ENCODE measurements at places on chromosomes 6 and 20. TPM values are rescaled to one million over a fixed set of nuclear protein-coding genes. Genes with fewer than 3 reads are reported as not detected.
A peak's percentile ranks its signal among the peaks of the same experiment; 100 is the strongest.

DNA sequence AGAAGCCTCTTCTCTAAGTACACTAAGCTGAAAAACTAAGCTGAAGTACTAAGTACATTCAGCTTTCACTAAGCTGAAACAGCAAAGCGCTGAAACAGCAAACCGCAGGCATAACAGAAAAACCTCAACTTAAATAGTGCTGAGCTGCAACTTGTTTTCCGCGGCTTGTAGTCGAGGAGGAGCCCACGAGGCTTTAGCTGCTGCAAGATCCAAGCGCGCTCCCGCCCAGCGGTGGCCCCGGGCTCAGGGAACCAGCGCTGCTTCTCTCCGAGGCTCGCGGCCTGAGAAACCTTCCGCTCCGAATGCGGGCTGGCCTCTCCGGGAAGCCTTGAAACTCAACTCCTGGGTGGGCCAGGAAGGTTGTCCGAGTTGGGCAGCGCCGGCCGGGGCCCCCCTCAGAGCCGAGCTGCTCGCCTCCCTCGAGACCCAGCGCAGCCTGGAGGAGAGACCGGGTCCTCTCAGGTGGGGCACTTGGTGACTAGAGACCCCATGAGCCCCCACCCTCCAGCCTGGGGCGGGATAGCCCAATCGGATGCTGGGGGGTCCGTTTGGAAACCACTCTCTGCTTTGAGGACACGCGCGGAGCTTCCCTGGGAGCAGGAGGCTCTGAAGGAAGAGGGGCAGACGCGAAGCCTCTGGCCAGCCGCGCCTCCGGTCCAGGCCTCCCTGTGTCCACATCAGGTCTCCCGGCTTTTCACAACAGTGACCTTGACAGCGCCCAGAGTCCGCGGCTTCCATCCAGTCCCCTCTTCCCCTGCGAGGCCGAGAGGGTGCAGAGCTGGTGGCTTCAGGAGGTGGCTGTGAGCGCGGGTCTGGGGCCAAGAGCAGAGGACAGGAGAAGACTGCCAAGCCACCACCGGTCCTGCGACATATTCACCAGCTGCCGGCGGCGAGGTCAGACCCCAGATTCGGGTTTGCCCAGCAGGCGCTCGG, 38.1 kb upstream of the HLA-E start:
- H3K27ac ChIP-seq: no peak overlapping the region
- H3K36me3 ChIP-seq: no peaks in the 10 kb centered on the region

DNA sequence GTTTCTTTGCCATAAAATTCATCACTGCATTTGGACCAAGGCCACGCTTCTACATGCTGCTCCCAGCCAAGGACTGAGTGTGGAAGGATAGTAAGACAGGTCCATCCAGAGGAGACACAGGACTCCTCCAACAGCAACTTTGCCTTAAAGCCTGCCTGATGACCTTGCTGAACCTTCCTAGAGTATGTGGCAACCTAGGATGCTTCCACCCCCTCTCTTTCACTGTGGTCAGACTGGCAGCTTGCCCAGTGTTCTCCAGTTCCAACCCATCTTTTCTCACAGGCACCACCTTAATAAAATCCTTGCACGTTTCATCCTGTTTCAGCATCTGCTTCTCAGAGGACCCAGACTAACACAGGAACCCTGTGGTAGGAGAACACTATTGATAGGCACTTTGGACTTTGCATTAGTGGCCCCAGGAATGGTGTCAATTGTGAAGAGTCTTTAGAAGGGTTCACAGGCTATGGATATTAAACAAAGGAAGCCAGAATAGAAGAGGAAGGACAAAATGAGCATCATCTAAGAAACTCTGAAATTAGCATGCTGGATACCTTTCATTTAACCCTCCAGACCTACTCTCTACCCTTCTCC, 2.4 kb upstream of the PKHD1 start:
- H3K4me1 ChIP-seq: no peaks in the 10 kb centered on the region
- no peaks in the 10 kb centered on the region for H3K27me3 ChIP-seq
- DNase-seq: no peak
- H3K4me3 ChIP-seq: no peak overlapping the region
- no peak overlapping the region for H3K27ac ChIP-seq
- no peaks in the 10 kb centered on the region for H3K36me3 ChIP-seq

- no peak overlapping the region for H3K27ac ChIP-seq
- DNase-seq: no peak
- no peaks in the 10 kb centered on the region for H3K4me1 ChIP-seq
- H3K27me3 ChIP-seq: peaks cover 3% of the 10 kb centered on the region
Observed at GRCh38 chr6:161631676-161632194, 357.9 kb upstream of the AGPAT4 start.

DNA sequence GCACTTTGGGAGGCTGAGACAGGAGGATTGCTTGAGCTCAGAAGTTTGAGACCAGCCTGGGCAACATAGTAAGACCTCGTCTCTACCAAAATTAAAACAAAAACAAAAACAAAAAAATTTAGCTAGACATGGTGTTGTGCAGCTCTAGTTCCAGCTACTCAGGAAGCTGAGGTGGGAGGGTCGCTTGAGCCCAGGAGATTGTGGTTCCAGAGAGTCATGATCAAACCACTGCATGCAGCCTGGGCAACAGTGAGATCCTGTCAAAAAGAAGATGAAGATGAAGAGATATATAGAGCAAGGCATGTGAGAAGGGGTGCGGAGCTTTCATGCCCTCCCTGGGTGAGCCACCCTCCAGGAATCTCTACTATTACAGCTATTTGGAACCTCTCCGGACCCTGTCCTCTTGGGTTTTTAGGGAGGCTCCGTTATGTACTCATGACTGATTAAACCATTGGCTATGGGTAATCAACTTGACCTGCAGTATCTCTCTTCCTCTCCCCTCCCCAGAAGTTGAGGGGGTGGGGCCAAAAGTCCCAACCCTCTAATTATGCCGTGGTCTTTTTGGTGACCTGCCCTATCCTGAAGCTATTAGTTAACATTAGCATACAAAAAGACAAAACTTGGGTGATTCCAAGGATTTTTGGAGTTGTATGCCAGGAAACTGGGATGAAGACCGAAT, 9.0 kb downstream of the POLH start:
- no peaks in the 10 kb centered on the region for H3K27me3 ChIP-seq
- H3K36me3 ChIP-seq: peaks cover 7% of the 10 kb centered on the region
- no peak overlapping the region for H3K4me3 ChIP-seq

GRCh38 chr20:25291432-25292133, 43.7 kb downstream of the PYGB start:
- no peaks in the 10 kb centered on the region for H3K27me3 ChIP-seq
- H3K27ac ChIP-seq: no peak overlapping the region
- peaks cover 10% of the 10 kb centered on the region for H3K36me3 ChIP-seq
- no peaks in the 10 kb centered on the region for H3K4me1 ChIP-seq
- H3K4me3 ChIP-seq: no peak overlapping the region
- no peak for DNase-seq

GRCh38 chr6:34423254-34423653, 2.6 kb downstream of the RPS10 start:
- H3K27me3 ChIP-seq: no peaks in the 10 kb centered on the region
- peak overlapping the region; percentile 4 for H3K4me3 ChIP-seq
- H3K4me1 ChIP-seq: peaks cover 26% of the 10 kb centered on the region
- H3K27ac ChIP-seq: peak overlapping the region; percentile 88

DNA sequence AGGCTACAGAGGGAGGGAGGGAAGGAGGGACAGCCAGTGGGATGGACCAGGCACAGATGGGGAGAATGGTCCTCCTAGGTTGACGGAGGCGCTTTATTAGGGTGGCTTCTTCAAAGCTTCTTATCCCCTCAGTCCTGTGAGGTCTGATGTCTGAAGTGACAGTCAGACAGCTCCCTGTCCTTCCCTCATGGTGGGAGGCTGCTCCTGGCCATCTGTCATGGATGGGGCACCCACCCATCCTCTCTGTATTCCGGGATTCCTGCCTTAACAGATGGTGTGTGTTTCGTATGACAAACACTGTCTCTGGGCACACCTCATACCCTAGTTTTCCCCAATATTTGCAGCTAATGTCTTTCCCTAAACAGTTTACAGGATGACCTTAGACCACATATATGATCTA, 7.9 kb downstream of the RIN2 start:
- DNase-seq: no peak
- no peaks in the 10 kb centered on the region for H3K36me3 ChIP-seq
- H3K4me3 ChIP-seq: no peak overlapping the region
- H3K4me1 ChIP-seq: peaks cover 62% of the 10 kb centered on the region
- peak overlapping the region; percentile 97 for H3K27ac ChIP-seq

GRCh38 chr20:47817573-47817972, 32.3 kb upstream of the SULF2 start:
- H3K27ac ChIP-seq: peak overlapping the region; percentile 88
- H3K4me1 ChIP-seq: peaks cover 79% of the 10 kb centered on the region
- DNase-seq: peak; percentile 61
- no peak overlapping the region for H3K4me3 ChIP-seq
- H3K27me3 ChIP-seq: no peaks in the 10 kb centered on the region

GRCh38 chr6:1893470-1894130, 283.9 kb downstream of the FOXC1 start:
- no peak overlapping the region for H3K4me3 ChIP-seq
- no peak for DNase-seq
- peaks cover 16% of the 10 kb centered on the region for H3K4me1 ChIP-seq
- no peak overlapping the region for H3K27ac ChIP-seq

GRCh38 chr20:20683481-20684321, 28.7 kb downstream of the RALGAPA2 start:
- H3K27me3 ChIP-seq: no peaks in the 10 kb centered on the region
- no peak overlapping the region for H3K4me3 ChIP-seq
- no peak for DNase-seq
- no peaks in the 10 kb centered on the region for H3K4me1 ChIP-seq
- no peak overlapping the region for H3K27ac ChIP-seq

DNA sequence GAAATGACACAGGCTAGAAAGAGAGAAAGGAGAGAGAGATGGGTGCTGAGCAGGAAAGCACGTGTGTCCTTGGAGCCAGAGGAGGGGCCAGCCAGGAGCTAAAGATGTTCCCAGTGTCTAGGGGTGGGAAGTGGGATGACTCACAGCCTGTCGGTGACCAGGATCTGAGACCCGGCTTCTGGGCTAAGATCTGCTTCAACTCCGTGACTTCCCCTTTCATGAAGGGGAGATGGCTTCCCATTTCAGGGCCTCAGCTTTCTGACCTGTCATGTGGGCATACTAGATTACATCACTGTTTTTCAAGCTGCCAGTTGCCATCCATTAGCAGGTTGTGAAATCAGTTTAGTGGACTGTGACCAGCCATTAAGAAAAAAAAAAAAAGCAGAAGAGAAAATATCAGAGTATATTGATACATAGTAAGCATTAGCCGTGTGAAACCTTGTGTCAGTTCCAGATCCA, 5.4 kb downstream of the TGM3 start:
- DNase-seq: no peak
- no peak overlapping the region for H3K27ac ChIP-seq
- H3K4me1 ChIP-seq: no peaks in the 10 kb centered on the region

DNA sequence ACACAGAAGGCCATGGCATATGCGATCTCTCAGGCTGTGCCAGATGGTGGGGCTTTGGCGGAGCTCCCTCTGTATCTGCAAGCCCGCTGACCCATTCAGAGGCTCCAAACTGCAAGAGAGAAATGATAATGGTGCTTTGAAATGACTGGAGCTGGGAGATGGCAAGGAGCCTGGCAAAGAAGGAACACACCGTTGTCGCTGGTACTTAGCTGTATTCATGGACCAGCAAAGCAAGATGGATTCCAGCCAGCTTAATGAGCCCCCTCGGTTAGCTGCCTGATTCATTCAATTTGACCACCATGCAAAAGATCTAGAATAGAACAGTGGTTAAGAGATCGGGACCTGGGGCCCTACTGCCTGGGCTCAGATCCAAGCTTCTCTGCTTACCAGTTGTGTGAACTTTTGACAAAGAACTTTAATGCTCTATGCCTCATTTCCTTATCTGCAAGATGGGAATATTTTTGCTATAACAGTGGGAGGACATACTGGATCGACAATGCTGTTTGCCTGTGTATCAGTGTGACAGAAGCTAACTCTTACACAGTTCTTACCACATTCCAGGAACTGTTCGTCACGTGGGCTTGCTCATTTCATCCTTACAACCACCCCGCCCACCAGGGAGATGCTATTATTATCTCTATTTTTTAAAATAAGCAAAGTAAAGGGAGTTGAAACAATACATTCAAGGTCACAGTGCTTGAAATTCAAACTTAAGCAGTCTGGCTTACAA, 317.8 kb upstream of the SULF2 start:
- H3K4me1 ChIP-seq: peaks cover 7% of the 10 kb centered on the region
- DNase-seq: no peak
- H3K27ac ChIP-seq: no peak overlapping the region
- no peak overlapping the region for H3K4me3 ChIP-seq

GRCh38 chr6:20931093-20931492, 396.8 kb downstream of the CDKAL1 start:
- no peaks in the 10 kb centered on the region for H3K36me3 ChIP-seq
- no peak overlapping the region for H3K27ac ChIP-seq
- no peaks in the 10 kb centered on the region for H3K27me3 ChIP-seq
- no peak overlapping the region for H3K4me3 ChIP-seq

DNA sequence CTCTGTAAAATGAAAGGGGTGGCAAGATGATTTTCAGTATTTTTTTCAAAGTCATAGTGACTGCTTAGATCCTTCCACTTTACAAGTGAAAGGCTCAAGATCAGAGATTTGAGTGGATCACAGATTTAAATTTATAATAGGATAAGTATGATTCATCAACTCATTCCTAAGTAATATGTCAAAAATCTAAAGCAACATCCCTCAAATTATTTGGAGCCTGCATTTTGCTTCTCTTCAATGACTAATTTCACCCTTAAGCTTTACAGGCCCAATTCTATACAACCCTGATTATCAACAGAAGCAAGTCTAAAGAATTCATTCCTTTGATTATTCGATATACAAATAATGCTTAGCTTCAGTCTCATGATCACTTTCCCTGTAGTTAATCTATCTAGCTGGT, 93.9 kb upstream of the HEY2 start:
- no peak overlapping the region for H3K4me3 ChIP-seq
- H3K36me3 ChIP-seq: no peaks in the 10 kb centered on the region
- no peaks in the 10 kb centered on the region for H3K4me1 ChIP-seq
- no peaks in the 10 kb centered on the region for H3K27me3 ChIP-seq
- no peak for DNase-seq

DNA sequence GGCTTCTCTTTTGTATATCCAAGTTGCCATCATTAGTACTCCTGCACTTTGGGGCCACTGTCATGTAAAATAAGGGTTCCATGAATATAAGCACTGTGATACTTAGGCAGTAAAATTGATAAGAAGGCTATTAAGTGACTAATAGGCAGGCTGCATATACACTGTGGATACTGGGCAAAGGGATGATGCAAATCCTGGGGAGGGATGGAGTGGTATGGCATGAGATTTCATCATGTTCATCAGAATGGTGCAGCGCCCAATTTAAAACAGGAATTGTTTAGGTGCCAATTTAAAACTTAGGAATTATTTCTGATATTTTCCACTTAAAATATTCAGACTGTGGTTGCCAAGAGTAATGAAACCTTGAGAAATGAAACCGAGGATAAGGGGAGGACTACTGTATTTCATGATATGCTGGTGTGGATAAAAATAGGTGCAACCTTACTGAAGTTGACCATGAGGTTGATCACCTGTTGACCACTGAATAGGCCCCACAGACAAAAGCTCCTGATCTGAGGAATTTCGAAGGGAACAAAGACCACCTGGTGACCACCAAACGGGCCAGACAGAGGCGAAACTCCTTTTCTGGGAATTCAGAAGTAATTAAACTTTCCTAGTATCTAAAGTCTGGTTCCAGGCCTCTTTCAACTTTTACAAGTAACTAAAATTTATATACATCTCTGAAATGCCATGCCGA, 4.9 kb upstream of the TRIM39 start:
- H3K4me1 ChIP-seq: peaks cover 14% of the 10 kb centered on the region
- H3K36me3 ChIP-seq: 0 out of 2 replicates have a peak, but pooled peaks cover 9% of the 10 kb centered on the region
- H3K27ac ChIP-seq: no peak overlapping the region
- no peaks in the 10 kb centered on the region for H3K27me3 ChIP-seq
- H3K4me3 ChIP-seq: no peak overlapping the region

Gene TCP11
- not detected for total RNA-seq

Gene NR2E1
- not detected for total RNA-seq

Gene VGLL2
- not detected for total RNA-seq

Gene LPA
- total RNA-seq: not detected

Gene TRIM15
- not detected for total RNA-seq

All from PC-9 (cell line).